Stimulated activated CD4-positive, alpha-beta T cell treated with anti-CD3 and anti-CD28 coated beads, Interleukin-1b, Interleukin-23, amount 100 ng/mL, for 24 hours (primary cell): ENCODE measurements at places on chromosomes 12 and 14.

- no peak for DNase-seq
Measured at GRCh38 chr12:91892081-91892855, 253.4 kb downstream of the BTG1 start.

DNA sequence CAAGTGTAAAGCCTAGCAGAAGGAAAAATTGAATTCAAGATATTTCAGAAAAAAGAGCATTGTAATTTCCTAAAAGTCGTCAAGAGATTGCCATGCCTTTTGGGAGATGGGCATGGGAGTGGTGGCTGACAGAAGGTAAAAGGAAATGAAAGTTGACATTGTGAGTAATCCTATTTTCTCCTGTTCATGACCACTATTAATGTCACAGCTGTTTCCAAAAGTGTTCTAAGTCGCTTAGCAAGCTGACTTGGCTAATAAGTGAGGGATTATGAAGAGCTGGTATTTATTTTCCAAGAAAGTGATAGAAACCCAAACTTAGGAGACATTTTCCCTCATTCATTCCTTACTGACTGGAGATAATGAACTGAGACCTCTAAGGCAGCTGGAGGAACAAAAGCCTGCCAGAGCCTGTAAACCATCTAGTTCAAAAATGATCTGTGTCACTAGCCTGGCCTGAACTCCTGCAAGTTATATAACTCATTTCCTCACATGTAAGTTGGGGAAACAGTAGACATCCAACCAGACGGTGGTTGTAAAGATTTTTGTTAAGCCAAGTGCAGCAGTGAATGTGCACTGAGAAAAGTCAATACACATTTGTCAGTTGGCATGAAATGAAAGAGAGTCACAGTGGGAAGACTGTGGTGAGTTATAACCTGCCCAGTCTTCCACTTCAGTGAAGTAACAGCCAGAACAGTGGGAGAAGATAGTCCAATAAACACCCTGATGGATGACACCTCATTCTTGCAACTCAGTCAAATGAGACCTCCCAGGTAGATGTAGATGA, 75.8 kb downstream of the DIO2 start:
- DNase-seq: no peak

GRCh38 chr14:101069666-101070362, 166.3 kb upstream of the RTL1 start:
- no peak for DNase-seq

- DNase-seq: no peak
Measured at GRCh38 chr14:74324931-74325361, 22.2 kb upstream of the ABCD4 start.
